ENCODE measurements at places on chromosomes 5 and 9.

GRCh38 chr9:84513473-84513872, 156.1 kb upstream of the NTRK2 start:
- DNase-seq = no peak

- no peak for DNase-seq
These were observed 287.4 kb downstream of the ARHGAP26 start for GRCh38 chr5:143057580-143057999.

- no peak for DNase-seq
These were observed 504.3 kb downstream of the ARHGEF28 start for GRCh38 chr5:74130155-74130897.

DNA sequence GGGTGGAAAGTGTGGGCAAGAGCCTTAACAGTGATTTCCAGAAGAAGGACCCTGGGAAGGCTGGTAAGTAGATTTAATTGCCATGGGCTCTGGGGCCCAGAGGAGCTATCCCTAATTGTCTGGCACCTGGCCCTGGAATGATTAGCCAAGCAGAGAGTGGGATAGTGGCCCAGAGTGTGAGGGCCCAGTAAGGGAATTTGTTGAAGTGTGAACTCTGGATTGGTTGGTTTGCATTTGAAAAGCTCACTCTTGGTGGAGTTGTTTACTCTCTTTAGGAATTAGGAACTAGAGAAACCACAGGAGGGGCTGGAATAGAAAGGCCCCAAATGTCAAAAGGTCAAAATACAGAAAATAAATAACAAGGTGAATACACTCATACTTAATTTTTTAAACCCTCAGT, 207.1 kb downstream of the GABRG2 start:
- DNase-seq = no peak

GRCh38 chr5:170736966-170737365, 46.6 kb upstream of the GABRP start:
- DNase-seq = no peak

- DNase-seq = no peak
These were observed 58.6 kb downstream of the SLC22A5 start for GRCh38 chr5:132428147-132428482.

GRCh38 chr5:104361932-104362331, 799.3 kb upstream of the NUDT12 start:
- no peak for DNase-seq

GRCh38 chr9:81073821-81074220, 615.5 kb downstream of the TLE1 start:
- no peak for DNase-seq

- no peak for DNase-seq
These were observed 33.6 kb upstream of the FBP1 start for GRCh38 chr9:94672811-94673487.

- no peak for DNase-seq
These were observed 60.2 kb downstream of the PCSK1 start for GRCh38 chr5:96372726-96373380.

DNA sequence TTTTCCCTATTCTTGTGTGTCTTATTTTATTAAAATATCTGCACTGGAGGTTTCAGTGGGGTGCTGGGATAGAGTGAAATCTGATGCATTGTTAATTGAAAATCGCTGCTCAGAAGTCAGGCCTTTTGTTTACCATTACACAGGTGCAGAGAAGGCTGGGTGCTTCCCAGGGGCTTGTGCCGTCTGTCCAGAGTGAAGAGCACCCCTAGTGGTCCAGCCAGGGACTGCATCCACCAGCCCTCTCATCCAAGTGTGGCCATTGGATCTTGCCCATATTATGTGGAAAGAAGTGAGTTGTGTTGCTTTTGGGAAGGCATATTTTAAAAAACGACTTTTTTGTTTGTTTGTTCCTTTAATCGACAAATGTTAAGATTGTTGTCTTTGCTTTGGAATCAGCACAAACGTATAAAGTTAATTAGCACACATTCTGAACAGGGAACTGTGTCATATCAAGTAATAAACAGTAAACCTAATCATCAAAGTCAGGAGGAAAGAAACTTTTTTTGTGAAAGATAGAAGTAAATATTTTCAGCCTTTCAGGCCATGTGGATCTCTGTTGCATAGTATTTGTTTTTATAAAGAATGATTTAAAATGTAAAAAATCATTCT, 315.6 kb downstream of the MTRR start:
- DNase-seq = peak; percentile 27

- DNase-seq = no peak
These were observed 2.8 kb upstream of the PLK2 start for GRCh38 chr5:58462623-58463230.

- DNase-seq = no peak
These were observed 296.6 kb upstream of the RASA1 start for GRCh38 chr5:86971034-86971571.

- DNase-seq = no peak
These were observed 1.9 kb downstream of the LPAR1 start for GRCh38 chr9:111036429-111036789.

DNA sequence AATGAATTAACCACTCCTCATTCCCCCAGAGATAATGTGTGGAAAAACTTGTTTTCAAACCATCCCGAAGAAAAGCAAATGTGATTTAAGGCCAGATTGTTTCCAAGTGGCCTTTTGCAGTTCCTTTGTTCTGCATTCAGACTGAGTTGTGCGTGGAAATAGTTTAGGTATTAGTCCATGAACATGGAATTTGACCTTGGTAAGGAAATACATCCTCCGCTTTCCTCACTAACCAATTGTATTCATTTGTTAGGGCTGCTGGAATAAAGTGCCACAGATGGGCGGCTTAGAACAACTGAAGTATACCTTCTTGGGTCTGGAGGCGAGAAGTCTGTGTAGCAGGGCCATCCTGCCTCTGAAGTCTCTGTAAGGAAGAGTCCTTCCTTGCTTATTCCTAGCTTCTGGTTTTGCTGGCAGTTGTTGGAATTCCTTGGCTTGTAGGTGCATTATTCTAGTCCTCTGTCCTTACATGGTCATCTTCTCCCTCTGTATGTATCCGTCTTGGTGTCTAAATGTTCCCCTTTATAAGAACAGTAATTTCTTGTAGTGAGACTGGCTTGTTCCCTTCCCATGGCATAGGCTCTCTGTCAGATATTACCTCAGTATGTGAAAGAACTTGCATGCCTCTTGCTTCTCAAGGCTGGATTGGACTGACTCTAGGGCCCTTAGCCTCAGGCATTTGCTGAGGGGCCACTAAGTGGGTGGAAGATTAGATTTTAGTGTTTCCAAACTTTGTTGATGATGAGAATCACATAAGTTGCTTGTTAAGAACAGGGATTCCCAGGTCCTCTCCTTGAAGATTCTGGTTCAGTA, 53.9 kb downstream of the RAI14 start:
- DNase-seq = no peak

DNA sequence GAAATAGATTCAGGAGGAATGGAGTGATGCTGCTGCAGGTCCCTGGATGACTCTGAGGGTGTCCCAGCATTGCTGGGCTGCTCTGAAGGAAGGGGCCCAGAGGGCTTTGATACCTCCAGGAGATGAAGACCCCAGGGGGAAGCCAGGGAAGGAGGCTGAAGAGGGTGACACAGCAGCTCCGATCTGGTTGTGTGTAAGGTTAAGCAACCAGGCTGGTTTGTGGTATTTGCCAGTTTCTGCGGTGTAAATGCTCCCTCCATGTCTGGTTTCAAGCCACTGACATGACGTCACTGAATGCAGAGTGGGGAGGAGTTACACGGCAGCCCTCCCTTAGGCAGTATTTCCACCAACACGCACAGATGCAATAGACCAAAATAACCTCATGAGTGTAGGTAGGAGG, 40.0 kb upstream of the ORM1 start:
- DNase-seq = no peak

DNA sequence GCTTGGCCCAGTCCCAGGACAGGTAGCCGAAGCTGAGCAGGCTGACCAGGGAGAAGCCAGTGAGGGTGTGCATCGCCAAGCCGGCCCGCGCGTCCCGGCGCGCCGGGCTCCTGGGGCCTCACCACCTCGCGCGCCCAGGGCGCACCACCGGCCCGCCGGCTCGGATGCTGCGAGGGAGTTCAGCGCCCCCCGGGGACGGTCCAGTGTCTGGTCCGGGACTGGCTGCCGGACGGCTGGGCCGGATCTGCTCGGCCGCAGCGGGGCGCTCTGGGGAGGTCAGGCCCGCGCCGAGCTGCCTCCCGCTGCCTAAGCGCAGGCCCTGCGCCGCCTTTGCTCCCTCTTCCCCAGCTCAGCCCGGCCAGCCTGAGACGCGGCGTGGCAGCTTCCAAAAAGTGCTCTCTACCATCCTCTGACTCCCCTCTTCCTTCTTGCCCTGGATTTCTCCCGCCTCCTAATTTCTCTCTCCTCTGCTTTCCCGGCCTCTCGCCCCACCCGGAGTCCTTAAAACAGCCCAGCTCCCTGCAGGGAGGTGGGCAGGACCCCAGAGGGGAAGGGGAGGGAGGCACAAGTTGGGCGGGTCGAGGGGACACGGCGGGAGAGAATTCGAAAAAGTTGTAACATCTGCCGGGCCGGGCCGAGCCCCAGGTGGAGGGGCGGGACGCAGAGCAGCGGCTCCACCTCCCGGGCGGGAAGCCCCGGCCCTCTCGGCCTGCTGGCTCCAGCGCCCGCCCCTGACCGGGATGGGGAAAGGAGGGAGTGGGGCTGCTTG, at the start of gene ARSI:
ARSI (minus strand) TSS at position 605 of the 769 bp plus-strand sequence; CDS start at position 73, 532 bp downstream.
- no peak for DNase-seq

DNA sequence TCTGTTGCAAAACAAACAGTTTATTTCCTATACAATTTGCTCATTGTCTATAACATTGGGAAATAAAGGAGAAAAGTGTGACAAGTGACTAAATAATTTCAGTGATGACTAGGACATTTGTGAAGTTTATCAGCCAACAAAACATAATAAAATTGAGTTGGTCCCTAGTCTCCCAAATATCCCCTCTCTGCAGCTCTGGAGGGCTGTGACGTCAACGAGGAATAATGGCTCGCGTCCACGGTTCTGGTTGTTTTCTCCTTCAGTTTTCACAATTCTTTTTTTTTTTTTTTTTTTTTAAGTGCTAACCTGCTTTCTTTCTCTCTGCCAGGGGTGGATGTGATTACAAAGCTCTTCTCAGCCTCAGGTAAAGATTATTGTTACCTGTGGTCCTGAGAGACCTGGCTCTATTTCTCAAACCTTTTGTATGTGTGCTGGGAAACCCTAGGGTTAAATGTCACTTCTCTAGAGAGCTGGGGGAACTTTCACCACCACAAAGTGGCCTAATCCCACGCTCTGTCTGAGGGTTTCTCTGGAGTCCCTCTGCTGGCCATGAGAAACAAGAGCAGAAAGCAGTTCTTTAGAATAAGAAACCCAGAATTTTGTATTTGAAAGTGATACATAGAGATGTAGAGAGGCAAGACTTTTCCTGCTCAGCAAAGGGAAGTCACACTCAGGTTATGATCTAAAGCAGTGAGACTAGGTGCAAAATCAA, 36.2 kb upstream of the ANKRD55 start:
- DNase-seq = no peak

All from stimulated activated CD4-positive, alpha-beta T cell treated with anti-CD3 and anti-CD28 coated beads, Interleukin-12 subunit alpha, Interleukin-12 subunit beta, amount 100 ng/mL, for 48 hours (primary cell).